ENCODE measurements at places on chromosomes 7 and 10.

DNA sequence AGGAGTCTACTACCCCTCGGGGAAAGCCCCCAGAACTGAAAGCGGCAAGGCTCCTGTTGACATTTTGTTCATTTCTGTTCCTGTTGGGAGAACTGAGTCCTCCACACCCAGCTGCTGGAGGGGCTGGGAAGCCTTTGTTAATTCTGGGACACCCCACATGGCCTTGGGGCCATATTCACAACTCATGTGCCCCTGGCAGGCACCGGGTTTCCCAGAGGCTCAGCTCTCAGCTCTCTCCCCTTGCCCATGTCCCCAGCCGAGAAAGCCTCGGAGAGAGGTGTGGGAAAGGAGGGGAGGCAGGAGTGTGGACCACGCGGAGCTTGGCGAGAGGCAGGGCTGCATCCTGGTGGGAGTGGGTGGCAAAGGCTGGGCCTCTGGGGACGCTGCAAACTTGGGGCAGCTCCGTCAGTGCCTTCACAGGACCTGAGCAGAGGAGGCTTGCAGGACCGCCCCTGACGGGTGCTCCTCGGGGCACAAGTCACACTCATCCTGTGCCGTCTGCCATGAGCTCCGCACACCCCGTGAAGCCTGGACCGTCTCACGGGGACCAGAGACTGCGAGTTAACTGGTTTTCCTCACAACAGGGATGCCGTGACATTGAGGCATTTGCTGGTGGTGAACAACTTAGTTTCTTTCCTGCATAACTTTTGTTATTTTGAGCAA is 140.9 kb downstream of the DNAJB6 start:
- DNase-seq = no peak

GRCh38 chr7:139094596-139094995 is 14.9 kb downstream of the ZC3HAV1 start:
- DNase-seq = no peak

DNA sequence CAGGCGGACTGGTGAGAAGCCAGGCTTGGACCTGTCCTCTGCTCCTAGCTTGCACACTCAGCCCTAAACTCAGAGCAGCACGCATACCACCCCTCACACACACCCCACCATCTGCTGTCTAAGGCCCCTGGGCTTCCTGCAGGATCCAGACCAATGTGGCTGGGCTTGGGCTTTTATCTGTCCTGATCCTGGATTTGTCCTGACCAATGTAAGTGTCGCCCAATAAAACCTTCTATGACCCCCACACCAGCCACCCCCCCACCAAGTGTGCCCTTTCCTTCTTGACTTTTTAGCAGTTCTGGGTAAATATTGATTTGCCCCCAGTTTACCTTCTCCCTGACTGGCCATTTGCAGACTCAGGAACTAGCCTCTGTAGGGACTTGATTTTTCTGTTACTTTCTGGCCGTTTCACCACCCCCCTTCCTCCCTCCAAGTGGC is 1.7 kb upstream of the HOXA13 start:
- no peak for DNase-seq

DNA sequence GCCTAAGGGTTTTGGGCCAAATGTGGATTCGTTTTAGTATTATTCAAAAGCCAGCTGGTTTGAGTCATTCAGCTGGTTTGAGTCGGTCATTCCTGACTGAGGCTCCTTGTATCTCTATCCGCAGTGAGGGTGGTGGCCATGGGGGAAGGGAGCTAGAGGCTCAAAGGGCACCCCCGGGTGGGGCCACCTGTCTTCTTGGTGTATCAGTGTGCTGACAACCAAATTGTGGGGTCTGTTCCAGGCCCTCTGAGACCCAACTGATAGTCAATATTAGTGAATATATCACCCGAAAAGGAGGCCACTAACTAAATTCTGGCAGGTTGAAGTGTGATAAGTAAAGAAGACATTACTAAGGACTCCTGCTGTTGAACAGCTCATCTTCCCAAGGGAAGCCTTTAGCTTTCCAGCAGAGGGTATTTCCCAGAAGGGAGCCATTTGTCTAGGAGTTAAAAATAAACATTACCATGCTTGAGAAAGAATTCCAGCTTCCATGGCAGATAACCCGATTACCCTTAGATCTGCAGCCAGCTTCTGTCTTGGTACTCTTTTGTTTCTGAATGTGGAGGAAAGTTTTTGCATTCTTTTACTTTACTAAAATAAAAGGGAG is 29.9 kb upstream of the DDX50 start:
- no peak for DNase-seq

DNA sequence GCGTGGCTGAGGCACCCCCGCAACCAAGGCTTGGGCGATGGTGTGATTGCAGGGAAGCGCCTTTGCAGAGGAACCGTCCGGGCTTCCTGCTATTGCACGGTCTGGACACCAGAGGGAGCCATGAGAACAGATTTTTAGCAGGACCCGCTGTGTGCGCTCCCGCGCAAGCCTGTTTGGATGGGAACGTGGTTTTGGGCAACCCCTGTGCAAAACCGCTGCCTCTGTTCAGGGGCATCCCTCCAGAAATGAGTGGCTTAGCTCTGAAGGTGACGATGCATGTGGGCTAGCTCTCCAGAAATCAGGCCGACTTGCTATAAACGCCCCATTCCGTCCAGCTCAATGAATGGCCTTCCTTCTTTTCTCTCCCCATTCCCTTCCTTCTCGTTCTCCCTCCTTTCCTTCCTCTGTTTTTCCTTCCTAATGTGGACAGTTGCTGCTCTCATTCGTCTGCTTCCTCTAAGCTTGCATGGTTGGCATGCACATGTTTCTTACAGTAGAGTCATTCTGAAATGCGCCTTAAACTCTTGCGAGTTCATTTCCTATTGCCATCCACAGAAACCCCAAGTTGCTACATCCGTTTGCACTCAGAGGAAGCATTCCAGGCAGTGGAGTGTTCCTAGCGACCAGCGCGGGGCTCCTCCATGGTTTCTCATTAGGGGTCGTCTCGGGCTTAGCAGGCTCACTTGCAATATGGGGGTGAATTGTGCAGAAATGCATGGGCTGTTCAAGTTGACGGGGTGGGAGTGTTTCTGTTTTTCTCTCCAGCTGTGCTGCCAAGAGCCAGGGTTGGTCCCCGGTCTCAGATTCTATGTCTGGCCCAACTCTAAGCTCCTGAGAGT is 302.5 kb upstream of the GALNT17 start:
- peak; percentile 40 for DNase-seq

DNA sequence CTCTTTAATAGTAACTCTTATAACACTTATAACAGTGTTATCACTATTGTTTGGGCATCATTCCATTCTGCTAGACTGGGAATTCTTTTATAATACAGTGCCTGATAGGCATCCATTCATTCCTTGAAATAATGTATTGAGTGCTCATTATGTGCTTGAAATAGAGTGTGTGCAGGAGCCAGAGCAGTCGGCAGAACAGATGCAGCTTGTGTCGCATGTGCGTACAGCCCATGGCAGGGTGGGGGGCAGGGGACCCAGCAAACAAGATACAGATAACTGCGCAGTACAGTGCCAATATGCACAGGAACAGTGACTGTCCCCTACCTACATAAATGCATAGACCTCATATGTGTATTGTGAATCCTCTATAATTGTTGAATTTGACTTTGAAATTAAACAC is 99.3 kb downstream of the KAT6B start:
- DNase-seq = no peak

GRCh38 chr7:83684928-83685327 is 36.0 kb upstream of the SEMA3E start:
- DNase-seq = no peak
